ENCODE measurements at places on chromosomes 2 and 18.
A peak's percentile ranks its signal among the peaks of the same experiment; 100 is the strongest.

GRCh38 chr2:31202041-31202440 lies 15.3 kb downstream of the CAPN14 start:
- DNase-seq = no peak

DNA sequence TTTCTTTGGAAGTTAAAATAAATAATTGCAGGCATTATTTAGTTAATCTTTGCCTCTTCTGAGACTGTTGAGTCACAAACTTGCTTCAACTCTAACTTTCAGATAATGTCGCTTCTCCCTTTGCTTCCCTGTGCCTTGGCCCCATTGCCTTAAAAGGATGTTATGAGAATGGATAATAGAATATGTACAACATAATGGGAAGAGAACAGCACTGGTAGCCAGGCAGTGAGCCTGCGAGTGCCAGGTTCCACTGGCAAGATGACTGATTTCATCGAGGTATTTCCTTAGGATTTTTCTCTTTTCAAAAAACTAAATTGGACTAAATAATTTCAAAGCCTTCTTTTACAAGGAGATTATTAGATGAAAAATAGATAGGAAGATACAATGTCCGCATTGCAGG lies 420.9 kb downstream of the TGIF1 start:
- no peak for DNase-seq

DNA sequence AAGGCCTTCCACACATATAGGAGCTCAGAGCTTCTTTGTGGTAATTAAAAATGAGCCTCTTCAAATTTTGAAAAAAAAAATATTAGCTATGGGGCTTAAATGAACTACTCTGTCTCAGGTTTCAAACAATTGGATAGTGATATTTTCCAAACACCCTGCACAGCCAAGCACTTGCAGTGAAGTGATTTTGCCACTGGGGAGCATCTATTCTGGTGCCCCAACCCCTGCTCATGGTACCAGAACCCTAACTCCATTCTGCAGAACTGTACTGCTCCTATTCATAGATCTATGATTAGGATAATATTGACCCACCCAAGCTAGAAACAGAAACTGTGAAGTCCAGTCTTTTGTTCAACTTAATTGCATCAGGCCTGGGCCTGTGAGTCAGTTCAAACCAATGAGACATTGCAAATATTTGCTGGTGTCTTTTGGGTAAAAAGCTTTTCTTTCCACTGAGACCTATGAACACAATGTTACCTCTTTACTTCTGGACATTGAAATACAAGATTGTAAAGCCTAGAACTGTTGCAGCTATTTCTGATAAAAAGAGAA lies 324.0 kb downstream of the GALNT13 start:
- DNase-seq = no peak

GRCh38 chr18:24727685-24728084 lies 267.2 kb downstream of the HRH4 start:
- no peak for DNase-seq

GRCh38 chr18:79583984-79584401 lies 95.6 kb upstream of the CTDP1 start:
- no peak for DNase-seq

GRCh38 chr18:45826084-45826483 lies 609 bp downstream of the SIGLEC15 start:
- DNase-seq = no peak

- DNase-seq = peak; percentile 39
These were observed 43.1 kb downstream of the INPP4A start for GRCh38 chr2:98487806-98488189.

DNA sequence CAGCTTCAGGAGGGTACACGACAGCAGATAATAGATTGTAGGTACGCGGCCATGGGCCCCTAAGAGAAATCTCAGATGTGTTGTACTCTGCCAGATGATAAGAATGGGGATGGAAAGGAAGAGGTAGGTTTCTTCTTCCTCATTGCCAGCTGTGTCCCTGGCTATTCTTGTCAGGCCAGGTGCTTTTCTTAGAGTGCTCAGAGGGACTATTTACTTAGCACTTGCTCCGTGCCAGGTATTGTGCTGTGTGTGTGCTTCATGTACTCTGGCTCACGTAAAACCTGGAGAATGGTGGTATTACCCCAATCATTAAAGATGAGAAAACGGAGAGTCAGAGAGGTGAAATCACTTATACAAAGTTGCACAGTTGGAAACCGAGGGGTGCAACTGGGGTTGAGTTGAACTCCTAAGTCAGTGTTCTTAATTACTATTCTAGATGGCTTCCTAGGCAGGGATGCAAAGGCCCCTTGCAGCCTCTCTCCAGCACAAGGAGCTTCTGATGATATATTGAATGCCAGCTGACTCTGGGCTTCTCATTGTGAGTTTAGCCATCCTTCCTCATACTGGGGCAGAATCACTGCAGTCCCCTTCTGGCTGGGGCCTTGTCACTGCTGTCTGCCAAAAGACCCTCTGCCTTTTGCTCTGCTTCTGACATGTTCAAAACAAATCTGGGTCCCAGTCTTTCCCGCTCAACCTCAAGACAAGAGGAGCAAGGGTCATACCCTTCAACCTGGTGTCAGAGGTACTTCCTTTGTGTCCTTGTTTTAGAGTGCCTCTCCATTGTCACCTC lies 60.7 kb downstream of the LYPD1 start:
- no peak for DNase-seq

DNA sequence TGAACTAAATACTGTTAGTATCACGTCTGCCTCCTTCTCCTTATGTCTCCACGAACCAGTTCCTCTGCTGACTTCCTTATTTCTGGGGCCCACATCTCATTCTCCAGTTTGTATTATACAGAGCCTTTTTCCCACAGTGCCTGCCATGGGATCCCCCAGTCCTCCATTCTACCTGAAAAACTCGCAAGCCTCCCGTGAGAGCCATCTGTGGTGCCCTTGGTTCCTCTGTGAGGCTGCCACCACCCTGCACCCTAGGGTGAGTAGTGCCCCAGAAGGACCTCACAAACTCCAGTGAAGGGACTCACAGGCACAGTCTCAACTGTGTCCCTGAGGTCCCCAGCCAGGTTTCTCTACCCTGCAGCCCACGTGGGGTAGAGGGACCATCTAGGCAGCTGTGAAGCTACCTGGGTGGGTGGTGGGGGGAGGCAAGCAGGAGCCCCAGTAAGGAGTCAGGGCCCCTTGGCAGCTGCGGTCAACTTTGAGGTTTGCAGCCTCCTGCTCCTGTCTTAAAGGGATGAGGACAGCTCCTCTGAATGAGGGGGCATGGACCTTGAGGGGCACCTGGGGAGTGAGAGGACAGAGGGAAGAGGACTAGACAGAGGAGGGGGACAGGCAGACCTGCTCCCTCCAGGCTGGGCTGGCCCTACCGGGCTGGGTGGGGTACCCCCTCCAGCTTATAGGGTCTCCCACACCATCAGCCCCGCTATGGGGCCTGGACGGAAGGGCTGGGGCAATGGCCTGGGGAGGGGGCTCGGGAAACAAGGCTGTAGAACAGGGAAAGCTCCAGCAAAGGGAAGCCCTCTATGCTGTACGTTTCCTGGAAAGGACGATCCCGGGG lies 1.0 kb downstream of the PSTPIP2 start:
- no peak for DNase-seq

- no peak for DNase-seq
These were observed 322.1 kb upstream of the CHAC2 start for GRCh38 chr2:53445383-53446070.

DNA sequence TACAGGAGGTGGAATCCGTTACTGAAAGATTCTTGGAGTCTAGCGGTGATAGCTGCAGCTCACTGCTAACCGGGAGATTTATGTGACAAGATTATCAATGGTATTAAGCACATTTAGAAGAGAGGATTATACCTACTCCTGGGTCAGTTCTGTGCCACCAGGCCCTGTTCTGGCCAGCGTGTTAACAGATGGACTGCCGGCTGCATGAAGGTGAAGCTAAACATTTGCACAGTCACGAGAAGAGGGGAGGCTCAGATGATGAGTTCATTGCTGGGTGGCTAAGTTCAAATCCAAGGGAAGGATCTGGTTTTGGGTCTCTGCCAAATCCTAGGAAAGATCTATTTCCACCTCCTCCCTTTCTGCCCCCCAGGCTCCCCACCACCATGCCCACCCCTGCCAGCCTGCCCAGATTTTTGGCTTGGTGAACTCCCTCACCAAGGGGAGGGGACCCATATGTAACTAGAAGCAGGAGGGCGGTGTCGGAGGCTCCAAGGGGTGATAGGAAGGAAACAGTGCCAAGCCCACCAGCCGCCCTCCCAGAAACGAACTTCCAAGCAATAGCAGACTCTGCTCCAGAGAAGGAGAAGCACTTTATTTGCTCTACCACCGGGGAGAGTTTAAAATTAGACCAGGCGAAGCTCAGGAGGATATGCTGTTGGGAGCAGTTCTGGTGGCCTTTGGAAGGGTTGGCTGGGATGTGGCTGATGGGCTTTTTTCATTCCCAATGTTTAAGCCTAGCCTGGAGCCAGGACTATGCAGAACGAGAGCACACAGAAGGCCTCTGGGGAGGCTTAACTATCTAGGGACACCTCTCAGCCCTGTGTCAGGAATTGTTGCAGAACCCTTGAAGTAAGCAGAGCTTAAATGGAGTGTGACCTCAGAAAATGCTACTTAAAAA lies 200.5 kb downstream of the KLHL29 start:
- no peak for DNase-seq

Data from activated T-cell treated with anti-CD3 and anti-CD28 coated beads for 1 hour (primary cell).